ENCODE measurements at places on chromosomes 7 and 10.

GRCh38 chr7:151566897-151567320 lies 47.2 kb upstream of the RHEB start:
- H3K4me1 ChIP-seq = peaks cover 2% of the 10 kb centered on the region
- H3K4me3 ChIP-seq = no peak overlapping the region
- no peak overlapping the region for H3K27ac ChIP-seq
- no peaks in the 10 kb centered on the region for H3K27me3 ChIP-seq
- peaks cover 14% of the 10 kb centered on the region for H3K36me3 ChIP-seq

- H3K4me1 ChIP-seq = no peaks in the 10 kb centered on the region
- no peaks in the 10 kb centered on the region for H3K27me3 ChIP-seq
- H3K4me3 ChIP-seq = no peak overlapping the region
- DNase-seq = no peak
- no peak overlapping the region for H3K27ac ChIP-seq
- no peaks in the 10 kb centered on the region for H3K36me3 ChIP-seq
These were observed 285.8 kb downstream of the CAMK1D start for GRCh38 chr10:12635127-12635541.

- no peaks in the 10 kb centered on the region for H3K27me3 ChIP-seq
- H3K4me3 ChIP-seq = no peak overlapping the region
- no peaks in the 10 kb centered on the region for H3K36me3 ChIP-seq
- no peak overlapping the region for H3K27ac ChIP-seq
These were observed 43.5 kb downstream of the STRA8 start for GRCh38 chr7:135277161-135277560.

GRCh38 chr7:15764010-15764409 lies 77.5 kb upstream of the MEOX2 start:
- H3K36me3 ChIP-seq = no peaks in the 10 kb centered on the region
- no peaks in the 10 kb centered on the region for H3K4me1 ChIP-seq
- H3K27ac ChIP-seq = no peak overlapping the region
- H3K27me3 ChIP-seq = no peaks in the 10 kb centered on the region

DNA sequence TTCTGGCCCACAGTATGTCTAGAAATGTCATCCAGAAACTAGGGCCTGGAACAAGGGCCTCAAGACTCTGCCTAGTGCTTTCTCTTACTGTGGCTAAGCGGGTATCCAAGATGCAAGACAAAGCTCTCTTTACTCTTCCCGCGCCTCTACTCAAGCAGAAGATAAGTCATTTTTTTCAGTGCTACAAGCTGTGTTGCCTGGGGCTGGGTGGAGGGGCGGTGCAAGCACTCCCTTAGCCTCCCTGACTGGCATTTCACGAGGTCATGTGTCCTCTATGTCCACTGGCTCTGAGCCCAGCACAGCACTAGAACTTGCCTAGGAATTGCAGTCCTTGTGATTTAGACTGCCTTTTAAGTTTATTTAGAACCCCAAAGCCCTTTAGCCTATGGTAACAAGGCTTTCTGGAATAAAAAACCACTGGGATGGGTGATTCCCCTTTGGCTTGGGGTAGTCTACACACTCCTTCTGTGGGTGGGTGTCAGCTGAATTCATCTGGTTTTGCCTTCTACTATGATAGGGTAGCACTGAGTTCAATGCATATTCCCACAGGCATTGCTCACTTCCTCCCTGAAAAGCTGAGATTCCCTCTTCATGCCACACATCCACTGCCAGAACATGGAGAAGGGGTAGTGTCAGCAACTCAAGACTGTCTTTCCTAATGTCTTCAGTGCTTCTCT lies 371.8 kb upstream of the KCND2 start:
- DNase-seq = peak; percentile 14
- H3K27me3 ChIP-seq = no peaks in the 10 kb centered on the region
- no peak overlapping the region for H3K4me3 ChIP-seq
- H3K27ac ChIP-seq = no peak overlapping the region
- H3K4me1 ChIP-seq = no peaks in the 10 kb centered on the region

DNA sequence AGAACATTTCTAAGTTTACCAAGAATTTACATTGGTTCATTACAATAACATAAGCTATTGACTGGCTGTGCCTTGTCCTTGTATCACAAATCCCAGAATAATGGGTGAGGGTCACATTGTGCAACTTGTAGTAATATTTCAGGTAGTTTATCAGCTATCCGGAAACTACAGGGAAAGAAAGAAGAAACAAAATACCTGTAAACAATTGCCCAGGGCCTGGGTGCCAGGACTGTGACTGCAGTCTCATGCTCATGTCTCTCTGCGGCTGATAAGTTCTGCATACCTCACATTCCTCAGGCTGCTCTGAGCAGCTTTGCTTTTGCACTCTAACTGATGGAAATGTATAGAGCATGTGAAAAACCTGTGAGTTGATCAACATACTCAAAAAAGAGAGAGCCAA lies 131.8 kb upstream of the TRIM24 start:
- no peak overlapping the region for H3K4me3 ChIP-seq
- H3K36me3 ChIP-seq = no peaks in the 10 kb centered on the region
- peak; percentile 81 for DNase-seq
- H3K27ac ChIP-seq = peak overlapping the region; percentile 80
- H3K4me1 ChIP-seq = no peaks in the 10 kb centered on the region

GRCh38 chr7:41940760-41941343 lies 238.0 kb upstream of the INHBA start:
- DNase-seq = peak; percentile 93
- peaks cover 4% of the 10 kb centered on the region for H3K4me1 ChIP-seq
- no peaks in the 10 kb centered on the region for H3K36me3 ChIP-seq
- no peak overlapping the region for H3K4me3 ChIP-seq

DNA sequence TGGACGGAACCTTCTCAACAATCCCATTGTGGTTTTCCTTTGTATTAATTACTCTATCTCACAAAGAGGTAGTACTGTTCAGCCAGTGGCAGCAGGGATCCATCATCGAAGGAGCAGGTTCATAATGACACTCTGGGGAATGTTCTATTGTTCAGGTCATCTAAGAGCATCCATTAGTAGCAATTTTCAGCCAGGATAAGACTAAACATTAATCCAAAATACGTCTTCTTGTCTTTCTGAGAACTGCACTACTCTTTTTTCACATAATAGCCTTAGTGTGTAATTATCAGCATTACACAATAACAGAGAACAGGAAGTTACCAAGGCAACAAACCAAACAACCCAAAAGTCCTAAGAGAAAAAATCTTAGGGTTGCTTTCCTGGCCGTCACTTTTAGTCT lies 259.5 kb upstream of the VWC2 start:
- DNase-seq = no peak
- no peaks in the 10 kb centered on the region for H3K36me3 ChIP-seq
- no peak overlapping the region for H3K4me3 ChIP-seq
- H3K27me3 ChIP-seq = no peaks in the 10 kb centered on the region
- H3K4me1 ChIP-seq = no peaks in the 10 kb centered on the region
- H3K27ac ChIP-seq = no peak overlapping the region

GRCh38 chr10:34717429-34717828 lies 97.7 kb downstream of the PARD3 start:
- no peak overlapping the region for H3K4me3 ChIP-seq
- DNase-seq = no peak
- H3K4me1 ChIP-seq = peaks cover 9% of the 10 kb centered on the region
- H3K36me3 ChIP-seq = no peaks in the 10 kb centered on the region

GRCh38 chr7:126001349-126001748 lies 1071.7 kb upstream of the POT1 start:
- no peaks in the 10 kb centered on the region for H3K4me1 ChIP-seq
- H3K4me3 ChIP-seq = no peak overlapping the region
- no peaks in the 10 kb centered on the region for H3K36me3 ChIP-seq
- DNase-seq = no peak
- H3K27ac ChIP-seq = no peak overlapping the region

DNA sequence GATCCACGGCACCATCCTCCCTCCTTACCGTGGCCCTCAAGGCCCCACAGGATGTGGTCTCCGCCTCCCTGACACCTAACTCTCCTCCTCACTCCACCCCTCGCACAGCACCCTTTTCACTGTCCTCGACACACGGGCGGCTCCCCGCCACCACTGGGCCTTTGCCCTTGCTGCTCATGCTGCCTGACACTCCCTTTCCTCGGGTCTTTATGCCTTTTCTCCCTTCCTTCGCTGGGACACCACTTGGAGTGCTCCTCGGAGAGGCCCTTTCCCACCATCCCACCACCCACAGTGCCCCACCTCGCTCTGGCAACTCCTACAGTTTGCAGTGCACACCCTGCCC lies 7.9 kb upstream of the INMT start:
- no peaks in the 10 kb centered on the region for H3K27me3 ChIP-seq
- no peak for DNase-seq
- H3K4me1 ChIP-seq = peaks cover 6% of the 10 kb centered on the region
- peak overlapping the region; percentile 46 for H3K4me3 ChIP-seq

- no peaks in the 10 kb centered on the region for H3K36me3 ChIP-seq
- DNase-seq = no peak
- no peaks in the 10 kb centered on the region for H3K27me3 ChIP-seq
- H3K4me1 ChIP-seq = no peaks in the 10 kb centered on the region
These were observed 35.6 kb upstream of the CAV2 start for GRCh38 chr7:116463956-116464355.

DNA sequence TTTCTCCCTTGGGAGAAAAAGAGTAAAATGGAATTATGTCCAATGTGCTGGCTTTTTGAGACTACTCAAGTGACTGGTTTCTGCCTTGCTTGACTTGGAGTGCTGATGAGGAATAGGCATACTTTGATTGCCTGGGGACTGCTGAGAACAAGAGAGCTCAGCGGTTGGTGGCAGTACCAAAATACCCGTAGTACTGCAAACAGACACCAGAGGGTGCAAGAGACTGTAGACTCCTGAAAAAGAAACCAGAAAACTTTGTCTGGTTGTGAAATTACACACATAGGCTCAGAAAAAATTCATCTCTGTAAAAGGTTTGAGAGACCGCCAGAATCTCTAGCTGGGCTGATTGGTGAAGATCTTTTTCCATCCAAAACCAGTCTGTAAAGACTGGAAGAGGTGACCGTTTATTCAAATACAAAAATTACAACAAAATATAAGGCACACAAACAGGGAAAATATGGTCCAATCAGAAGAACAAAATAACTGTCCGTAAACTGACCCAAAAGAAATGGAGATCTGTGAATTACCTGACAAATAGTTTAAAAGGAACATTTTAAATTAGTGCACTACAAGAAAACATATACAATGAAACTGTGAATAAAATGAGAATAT lies 18.5 kb downstream of the BICC1 start:
- no peaks in the 10 kb centered on the region for H3K36me3 ChIP-seq
- DNase-seq = peak; percentile 93
- H3K4me1 ChIP-seq = no peaks in the 10 kb centered on the region
- H3K27me3 ChIP-seq = no peaks in the 10 kb centered on the region
- H3K27ac ChIP-seq = no peak overlapping the region

GRCh38 chr7:132730105-132730504 lies 153.8 kb upstream of the PLXNA4 start:
- no peaks in the 10 kb centered on the region for H3K4me1 ChIP-seq
- H3K27ac ChIP-seq = no peak overlapping the region
- H3K36me3 ChIP-seq = no peaks in the 10 kb centered on the region
- no peak for DNase-seq

Data from trophoblast cell (in vitro differentiated cells and primary cell).